Ovary (tissue), 10 donors: ENCODE measurements at places on chromosomes 1 and 21. TPM values are rescaled to one million over a fixed set of nuclear protein-coding genes. Genes with fewer than 3 reads are reported as not detected.

Gene NEXN
- 20.1 TPM for total RNA-seq

Gene HMCN1
- total RNA-seq, result 1.9 TPM

Gene KIF26B
- 0.28 TPM for total RNA-seq

Gene VASH2
- total RNA-seq, result 0.33 TPM

Gene NECTIN4
- total RNA-seq, result not detected

GRCh38 chr1:57131701-57132394 lies 166.0 kb upstream of the C8B start:
- DNase-seq, result no peak

- DNase-seq, result no peak
Measured at GRCh38 chr1:170662561-170663403, 1.1 kb upstream of the PRRX1 start.

DNA sequence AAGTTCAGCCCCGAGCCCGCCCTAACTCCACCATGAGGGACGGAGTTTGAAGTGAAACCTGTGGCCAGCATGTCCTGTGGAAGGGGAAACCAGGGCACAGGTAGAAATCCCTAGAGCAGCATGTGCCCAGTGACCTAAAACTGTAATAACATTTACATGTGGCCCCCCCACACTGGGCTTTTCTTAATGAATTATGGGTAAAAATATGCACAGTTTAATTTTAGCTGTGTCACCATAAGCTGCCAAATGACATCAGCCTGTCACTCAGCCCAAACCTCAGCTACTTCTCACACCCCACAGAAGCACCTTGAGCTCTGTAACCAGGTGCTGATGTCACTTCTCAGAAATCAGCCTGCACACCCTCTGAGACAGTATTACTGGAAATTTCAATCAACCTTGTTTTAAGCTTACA lies 50.0 kb upstream of the SLC19A1 start:
- no peak for DNase-seq

DNA sequence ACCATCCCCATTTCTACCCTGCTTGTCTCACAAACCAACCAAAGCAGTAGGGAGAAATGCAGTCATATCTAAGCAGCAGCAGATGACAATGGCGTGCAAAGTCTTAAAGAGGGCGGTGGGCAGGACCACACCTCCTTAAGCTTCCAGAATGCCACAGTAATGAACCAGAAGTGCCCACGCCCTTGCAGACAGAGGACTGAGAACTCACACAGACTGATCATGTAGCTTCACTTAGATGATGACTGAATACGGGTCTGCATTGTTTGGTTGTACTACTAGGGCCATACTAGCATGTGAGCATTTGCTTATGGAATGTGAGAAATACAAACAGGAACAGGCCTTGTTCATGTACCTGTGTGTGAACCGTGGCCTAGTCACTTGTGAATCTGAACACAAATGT lies 246.0 kb downstream of the RPS6KC1 start:
- no peak for DNase-seq

DNA sequence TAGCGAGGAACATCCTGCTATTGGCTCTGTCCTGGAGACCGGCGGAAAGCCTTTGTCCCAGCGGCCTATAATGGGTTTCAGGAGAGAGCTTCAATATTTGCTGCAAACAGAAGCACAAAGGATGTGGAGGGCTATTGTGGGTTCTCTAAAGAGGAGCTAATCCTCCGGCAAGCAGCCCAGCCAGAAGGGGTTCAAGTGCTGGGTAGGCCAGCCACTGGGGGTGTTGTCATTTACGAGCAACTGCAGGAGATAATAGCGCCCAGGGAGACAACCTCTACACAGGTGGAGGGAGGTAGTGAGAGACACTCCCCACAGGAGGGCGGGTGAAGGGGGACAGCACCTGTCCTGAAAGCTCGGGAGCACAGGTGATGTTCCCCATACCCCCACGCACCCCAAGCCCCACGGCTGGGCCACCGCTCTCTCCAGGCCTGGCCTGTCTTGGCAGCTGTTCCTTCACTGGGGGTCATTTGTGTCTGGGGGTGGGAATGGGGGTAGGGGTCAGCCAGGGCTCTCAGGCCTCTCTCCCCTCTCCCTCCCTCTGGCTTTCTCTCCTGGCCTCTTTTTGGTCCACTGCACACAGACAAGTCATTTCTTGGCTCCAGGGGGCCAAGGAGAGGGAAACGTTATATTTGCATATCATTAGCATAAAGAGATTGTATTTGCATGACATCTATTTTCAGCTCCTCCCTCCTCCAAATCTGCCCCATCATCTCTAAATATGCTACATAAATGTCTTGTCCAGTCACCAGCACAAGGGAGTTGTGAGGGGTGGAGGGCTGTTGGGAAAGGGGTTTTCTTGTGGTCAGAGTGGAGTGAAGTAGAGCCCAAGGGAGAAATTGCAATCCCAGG lies 22.0 kb upstream of the SLC26A9 start:
- DNase-seq, result no peak

- DNase-seq, result no peak
Measured at GRCh38 chr21:14751602-14752344, 205.7 kb upstream of the SAMSN1 start.
